ENCODE measurements at places on chromosomes 2 and 18.

GRCh38 chr2:65767946-65768345 is 335.5 kb upstream of the SPRED2 start:
- no peak for DNase-seq

GRCh38 chr2:220034426-220035130 is 407.1 kb downstream of the SLC4A3 start:
- DNase-seq = no peak

DNA sequence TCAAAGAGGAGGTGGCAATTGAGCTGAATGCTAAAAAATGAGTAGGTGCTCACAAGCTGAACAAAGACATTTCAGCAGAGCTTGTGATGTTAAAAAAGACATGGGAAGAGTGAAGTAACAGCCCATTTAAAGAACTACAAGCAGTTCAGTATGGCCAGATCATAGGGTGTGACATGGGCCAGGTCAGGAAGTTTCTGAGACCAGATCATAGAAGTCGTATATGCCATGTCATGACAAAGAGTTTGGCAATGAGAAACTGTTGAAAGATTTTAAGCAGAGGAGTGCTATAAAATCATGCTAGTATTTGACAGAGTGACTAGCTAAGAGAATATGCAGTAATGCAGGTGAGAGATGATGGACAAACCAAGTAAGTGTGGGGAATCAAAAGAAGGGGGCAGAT is 7.3 kb upstream of the PELI1 start:
- no peak for DNase-seq

DNA sequence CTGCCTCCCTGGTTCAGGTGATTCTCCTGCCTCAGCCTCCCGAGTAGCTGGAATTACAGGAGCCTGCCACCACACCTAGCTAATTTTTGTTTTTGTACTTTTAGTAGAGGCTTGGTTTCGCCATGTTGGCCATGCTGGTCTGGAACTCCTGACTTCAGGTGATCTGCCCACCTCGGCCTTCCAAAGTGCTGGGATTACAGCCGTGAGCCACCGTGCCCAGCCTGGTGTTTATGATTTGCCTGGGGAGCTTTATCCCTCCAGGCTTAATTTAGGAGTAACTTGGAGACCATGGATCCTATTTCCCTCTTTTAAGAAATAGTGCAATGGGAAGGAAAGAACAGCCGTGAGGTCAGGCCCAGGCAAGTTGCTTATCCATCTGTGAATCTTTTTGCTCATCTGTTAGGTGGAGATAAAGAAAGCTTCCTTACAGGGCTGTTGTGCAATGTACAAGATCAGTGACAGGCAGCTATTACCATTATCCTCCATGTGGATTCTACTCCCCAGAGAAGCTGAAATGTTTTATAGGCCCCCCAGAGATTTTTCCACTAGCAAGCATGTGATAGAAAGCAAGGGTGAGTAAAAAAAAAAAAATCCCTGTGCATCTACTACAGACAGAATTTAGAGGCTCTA is 104.9 kb upstream of the MGAT5 start:
- DNase-seq = no peak

GRCh38 chr2:161999321-161999720 is 74.7 kb downstream of the DPP4 start:
- no peak for DNase-seq

- no peak for DNase-seq
These were observed 18.6 kb downstream of the FZD7 start for GRCh38 chr2:202052235-202052634.
